Fibroblast of skin of abdomen (primary cell): ENCODE measurements at places on chromosomes 12 and 14.

- DNase-seq: no peak
Observed at GRCh38 chr12:94749890-94750289, 99.5 kb upstream of the TMCC3 start.

GRCh38 chr12:87270919-87271318 is 758.3 kb downstream of the C12orf50 start:
- DNase-seq: peak; percentile 70

- DNase-seq: peak; percentile 66
Observed at GRCh38 chr12:111578276-111578970, 20.7 kb downstream of the ATXN2 start.

GRCh38 chr14:105030194-105030593 is 9.3 kb upstream of the CDCA4 start:
- no peak for DNase-seq

GRCh38 chr14:51540364-51540763 is 111.3 kb upstream of the FRMD6 start:
- DNase-seq: peak; percentile 34

- no peak for DNase-seq
Observed at GRCh38 chr14:66501592-66501991, 6.4 kb upstream of the GPHN start.

GRCh38 chr12:131118371-131118770 is 164.7 kb downstream of the ADGRD1 start:
- no peak for DNase-seq

DNA sequence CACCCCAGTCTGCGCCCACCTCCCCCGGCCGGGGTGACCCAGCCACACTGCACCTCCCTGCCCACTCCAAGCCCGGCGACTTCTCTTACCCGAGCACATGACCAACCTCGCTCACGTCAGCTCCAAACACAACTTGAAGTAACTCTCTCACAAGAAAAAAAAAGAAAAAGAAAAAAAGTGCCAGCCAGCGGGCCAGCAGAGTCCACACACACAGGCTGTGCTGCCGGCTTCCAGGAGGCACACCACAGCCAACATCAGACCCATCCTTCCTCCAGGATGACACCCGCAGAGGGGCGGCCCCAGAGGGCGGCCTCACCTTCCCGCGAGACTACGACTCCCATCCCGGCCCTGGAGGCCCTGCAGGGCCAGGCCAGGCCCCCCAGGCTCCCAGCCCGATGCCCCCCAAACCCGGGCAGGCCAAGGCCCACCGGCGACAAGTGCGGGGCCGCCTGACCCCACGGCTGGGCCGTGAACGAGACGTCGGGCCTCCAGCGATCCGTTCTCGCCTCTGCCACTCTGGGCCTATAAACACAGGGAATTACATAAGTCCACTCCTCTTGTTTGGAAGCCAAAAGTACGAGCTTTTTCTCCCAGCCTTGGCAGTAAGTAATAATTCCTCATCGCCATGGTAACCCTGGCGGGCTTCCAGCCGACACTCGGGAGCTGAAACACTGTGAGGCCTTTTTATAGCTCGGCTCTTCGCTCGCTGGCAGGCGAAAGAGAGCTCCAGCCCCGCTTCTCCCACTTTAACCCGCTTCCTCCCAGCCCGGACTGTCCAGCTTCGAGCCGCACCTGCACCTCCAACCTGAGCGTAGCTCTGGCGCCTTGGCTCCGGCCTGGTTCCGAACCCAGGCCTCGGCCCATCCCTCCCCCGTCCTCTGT is 49.1 kb downstream of the NCOR2 start:
- peak; percentile 100 for DNase-seq

DNA sequence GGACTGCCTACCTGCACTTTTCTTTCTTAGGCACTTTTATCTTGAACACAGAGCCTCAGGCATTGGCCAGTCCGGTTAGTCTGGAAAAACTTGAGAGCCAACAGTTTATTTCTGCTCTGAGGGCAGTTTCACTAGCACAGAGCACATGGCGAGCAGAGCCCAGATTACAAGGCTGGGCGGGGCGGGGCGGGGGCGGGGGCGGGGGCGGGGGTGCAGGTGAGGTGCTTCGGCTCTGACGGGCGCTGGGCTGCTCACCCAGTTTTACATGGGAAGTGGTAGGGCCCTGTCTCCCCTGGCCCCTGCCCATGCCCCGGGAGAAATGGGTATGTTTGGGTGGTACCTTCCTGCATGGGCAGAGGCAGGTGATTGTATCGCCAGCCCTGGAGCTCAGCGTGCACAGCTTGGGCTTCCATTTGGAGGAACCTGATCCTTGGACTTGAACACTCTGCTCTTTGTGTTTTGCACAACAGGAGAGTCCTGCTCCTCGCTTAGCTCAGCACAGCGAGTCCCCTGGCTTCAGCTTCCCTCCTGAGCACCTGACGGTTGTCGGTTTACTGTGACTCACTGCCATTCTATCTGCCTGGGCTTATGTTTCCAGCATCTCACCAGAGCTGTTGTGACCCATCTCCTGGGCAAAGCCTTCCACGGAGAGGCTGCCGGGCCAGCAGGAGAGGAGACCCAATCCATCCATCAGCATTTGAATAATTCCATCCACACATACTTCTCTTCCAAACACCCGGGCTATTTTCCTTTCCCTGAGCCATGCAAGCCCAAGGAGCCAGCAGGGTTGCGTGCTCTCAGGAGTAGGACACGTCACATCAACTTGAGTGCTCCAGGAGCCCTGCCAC is 108.5 kb downstream of the ARF6 start:
- peak; percentile 55 for DNase-seq

- no peak for DNase-seq
Observed at GRCh38 chr12:53353257-53353655, 17.1 kb upstream of the SP7 start.

DNA sequence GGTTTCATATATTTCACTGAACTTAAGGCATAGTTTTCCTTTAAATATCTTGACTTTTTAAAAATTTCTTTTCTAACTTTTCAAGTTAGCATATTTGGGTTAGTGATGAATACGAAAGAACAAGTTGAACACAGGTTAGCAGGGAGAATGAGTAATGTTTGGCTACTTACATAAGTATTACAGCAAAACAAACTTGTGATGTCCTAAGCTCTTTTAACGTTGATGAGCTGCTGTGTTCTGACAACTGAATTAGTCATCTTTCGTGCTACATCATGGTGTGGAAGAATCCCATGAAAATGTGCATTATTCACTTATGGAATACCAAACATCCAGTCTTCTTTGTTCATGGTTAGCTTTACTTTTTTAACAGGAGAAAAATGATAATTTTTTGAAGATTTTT is 36.3 kb upstream of the PDZRN4 start:
- peak; percentile 8 for DNase-seq

- no peak for DNase-seq
Observed at GRCh38 chr12:71338933-71339332, 100.7 kb upstream of the LGR5 start.

DNA sequence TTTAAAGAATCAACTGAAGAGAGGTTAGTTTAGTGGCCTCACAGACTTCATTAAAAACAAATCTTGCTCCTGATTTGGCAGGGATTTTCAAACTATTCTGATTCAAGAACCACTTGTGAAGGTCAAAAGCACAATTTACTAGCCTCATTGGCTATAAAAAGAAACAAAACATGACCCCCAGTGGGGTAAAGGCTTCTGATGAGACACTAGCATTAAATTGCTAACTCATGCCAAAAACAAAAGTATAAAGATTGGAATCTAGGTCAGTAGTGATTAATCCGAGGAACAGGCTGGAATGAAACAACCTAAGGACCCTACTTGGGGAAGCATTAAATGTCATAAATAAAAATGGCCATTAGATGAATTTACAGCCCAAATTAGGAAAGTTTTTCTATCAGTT is 312.3 kb downstream of the PAWR start:
- DNase-seq: peak; percentile 53
